ENCODE measurements at places on chromosomes 1 and 21.

GRCh38 chr1:62316135-62316534 is 3.1 kb downstream of the KANK4 start:
- DNase-seq, result no peak

GRCh38 chr1:240148333-240148732 is 56.6 kb downstream of the FMN2 start:
- DNase-seq, result no peak

DNA sequence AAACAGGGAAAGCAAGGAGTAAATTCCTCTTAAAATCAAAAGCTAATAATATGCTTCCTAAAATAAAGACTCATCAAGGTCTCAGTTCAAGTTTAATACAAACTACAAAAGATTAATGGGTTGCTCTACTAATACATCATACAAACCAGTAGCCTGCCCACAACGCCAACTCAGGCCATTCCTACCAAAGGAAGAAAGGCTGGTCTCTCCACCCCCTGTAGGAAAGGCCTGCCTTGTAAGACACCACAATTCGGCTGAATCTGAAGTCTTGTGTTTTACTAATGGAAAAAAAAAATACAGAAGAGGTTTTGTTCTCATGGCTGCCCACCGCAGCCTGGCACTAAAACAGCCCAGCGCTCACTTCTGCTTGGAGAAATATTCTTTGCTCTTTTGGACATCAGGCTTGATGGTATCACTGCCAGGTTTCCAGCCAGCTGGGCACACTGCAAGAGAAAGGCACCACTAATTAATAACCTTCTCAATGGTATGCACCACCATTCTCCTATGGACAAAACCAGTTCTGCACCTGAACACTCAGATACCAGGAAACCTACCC is 10.6 kb downstream of the PRDX1 start:
- DNase-seq, result no peak

DNA sequence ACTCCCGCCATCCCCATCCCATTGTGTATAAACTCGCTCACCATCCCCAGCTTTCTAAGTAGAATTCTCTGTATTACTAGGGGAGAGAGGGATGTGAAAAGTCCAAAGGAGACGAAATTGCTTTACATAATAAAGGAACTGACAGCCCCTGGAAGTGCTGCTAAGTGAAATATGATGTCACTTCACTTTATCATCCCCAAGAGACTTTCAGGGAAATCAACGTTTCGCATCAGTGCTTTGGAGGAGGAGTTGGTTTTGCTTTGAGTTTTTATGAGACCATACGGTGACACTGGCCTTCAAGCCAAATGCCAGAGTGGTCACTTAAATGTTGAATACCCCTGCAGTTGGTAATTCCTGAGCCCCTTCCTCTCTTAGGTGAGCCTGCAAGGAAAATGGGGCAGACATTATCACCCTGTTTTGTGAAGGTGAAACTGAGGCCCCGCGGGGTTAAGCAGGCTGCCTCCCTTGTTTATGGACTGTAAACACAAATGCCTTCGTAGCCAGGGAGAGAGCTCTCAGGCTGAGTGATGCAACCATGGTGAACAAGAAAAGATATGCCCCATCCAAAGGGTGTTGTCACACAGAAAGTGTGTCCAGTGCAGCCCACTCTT is 58.4 kb upstream of the KAZN start:
- DNase-seq, result no peak
